Aorta (tissue), 5 donors: ENCODE measurements at places on chromosomes 6 and 20. TPM values are rescaled to one million over a fixed set of nuclear protein-coding genes. Genes with fewer than 3 reads are reported as not detected.

GRCh38 chr20:49579874-49580812, 12.2 kb upstream of the PTGIS start:
- H3K4me1 ChIP-seq = peaks cover 8% of the 10 kb centered on the region
- DNase-seq = peak; percentile 61
- H3K36me3 ChIP-seq = no peaks in the 10 kb centered on the region
- H3K27me3 ChIP-seq = no peaks in the 10 kb centered on the region

GRCh38 chr6:125798734-125799508, 8.2 kb downstream of the NCOA7 start:
- H3K4me3 ChIP-seq = no peak overlapping the region
- peaks cover 3% of the 10 kb centered on the region for H3K4me1 ChIP-seq
- H3K27ac ChIP-seq = peak overlapping the region; percentile 25

Gene MLIP
- 2.2 TPM for total RNA-seq

- no peaks in the 10 kb centered on the region for H3K36me3 ChIP-seq
- no peak overlapping the region for H3K27ac ChIP-seq
- H3K27me3 ChIP-seq = no peaks in the 10 kb centered on the region
Measured at GRCh38 chr6:14593286-14593685, 475.7 kb downstream of the CD83 start.

GRCh38 chr6:99612551-99613408, 6.1 kb downstream of the PRDM13 start:
- H3K27ac ChIP-seq = no peak overlapping the region
- H3K27me3 ChIP-seq = peaks cover 3% of the 10 kb centered on the region
- DNase-seq = no peak
- H3K36me3 ChIP-seq = no peaks in the 10 kb centered on the region
- no peaks in the 10 kb centered on the region for H3K4me1 ChIP-seq

DNA sequence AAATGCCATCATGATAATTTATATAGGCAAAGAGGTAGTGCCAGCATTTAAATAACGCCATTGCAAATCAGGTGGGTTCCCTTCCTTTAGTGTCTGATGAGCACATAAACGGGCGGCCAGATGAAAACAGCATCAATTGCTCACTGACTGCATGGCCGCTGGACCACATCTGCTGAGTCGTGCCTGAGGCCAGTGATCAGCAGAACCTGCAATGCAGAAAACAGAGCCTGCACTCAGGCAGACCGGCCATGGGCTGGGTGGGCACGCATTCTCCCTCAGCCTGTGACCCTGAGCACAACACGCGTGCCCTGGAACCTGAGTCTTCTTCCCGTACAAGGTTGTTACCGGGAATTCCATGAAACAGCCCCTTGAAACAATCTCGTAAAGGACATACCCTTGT, 144.0 kb upstream of the THBS2 start:
- DNase-seq = no peak
- H3K27me3 ChIP-seq = no peaks in the 10 kb centered on the region
- H3K36me3 ChIP-seq = no peaks in the 10 kb centered on the region
- H3K27ac ChIP-seq = no peak overlapping the region
- no peaks in the 10 kb centered on the region for H3K4me1 ChIP-seq

DNA sequence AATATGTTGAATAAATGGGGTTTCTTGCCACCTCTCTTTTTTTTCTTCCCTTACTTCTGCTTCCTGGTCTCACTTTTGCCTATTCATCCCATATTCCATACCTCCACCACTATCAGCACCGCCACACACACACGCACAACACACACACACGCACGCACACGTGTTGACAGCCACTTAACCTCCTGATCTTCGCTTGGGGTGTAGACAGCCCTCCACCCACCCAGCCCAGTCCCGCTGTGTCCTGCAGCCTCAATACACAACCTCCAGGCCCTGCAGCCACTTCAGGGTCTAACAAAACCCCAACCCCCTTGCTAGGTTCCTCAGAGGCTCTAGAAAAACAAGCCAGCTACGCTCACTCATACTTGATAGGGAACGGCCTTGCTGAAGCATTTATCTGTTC, 72.3 kb downstream of the LINC00237 start:
- no peak overlapping the region for H3K27ac ChIP-seq
- DNase-seq = no peak
- no peaks in the 10 kb centered on the region for H3K27me3 ChIP-seq
- H3K4me1 ChIP-seq = no peaks in the 10 kb centered on the region
- H3K4me3 ChIP-seq = no peak overlapping the region

Gene ANKRD6
- 38.3 TPM for total RNA-seq

Gene MYLK4
- total RNA-seq = 1.7 TPM

DNA sequence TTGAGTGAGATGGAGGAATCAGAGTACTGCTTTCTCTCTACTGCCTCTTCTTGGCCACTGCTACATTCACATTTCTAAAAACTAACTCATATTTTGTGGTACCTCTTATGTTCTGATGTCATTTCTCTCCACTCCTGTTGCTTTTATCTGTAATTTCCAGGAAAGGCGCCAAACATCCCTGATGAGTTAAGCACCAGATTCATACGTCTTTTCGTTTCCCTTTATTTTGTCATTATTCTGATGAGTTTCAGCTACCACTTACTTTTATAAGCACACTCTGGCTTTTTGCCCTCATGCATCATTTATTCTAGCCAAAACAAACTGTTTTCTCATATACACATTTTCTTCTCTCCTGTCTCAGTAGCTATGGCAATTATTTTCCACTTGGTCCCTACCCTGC, 680.0 kb downstream of the RNF144B start:
- H3K4me1 ChIP-seq = no peaks in the 10 kb centered on the region
- H3K36me3 ChIP-seq = no peaks in the 10 kb centered on the region
- no peak overlapping the region for H3K27ac ChIP-seq
- H3K4me3 ChIP-seq = no peak overlapping the region

Gene C6orf136
- 9.7 TPM for total RNA-seq

DNA sequence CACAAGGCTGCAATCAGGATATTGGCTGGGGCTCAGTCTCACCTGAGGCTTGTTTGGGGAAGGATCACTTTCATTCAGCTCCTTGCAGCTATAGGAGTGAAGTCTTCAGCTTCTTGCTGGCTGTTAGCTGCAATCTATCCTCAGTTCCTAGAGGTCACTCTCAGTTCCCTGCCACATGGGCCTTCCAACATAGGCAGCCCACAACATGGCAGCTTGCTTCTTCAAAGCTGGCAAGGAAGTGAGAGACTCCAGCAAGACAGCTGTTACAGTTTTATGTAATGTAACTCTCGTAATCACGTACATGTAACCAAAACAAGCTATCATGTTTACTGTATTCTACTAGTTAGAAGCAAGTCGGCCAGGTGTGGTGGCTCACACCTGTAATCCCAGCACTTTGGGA, 226.9 kb downstream of the CDC5L start:
- no peak overlapping the region for H3K4me3 ChIP-seq
- no peaks in the 10 kb centered on the region for H3K36me3 ChIP-seq
- DNase-seq = no peak
- no peaks in the 10 kb centered on the region for H3K4me1 ChIP-seq
- H3K27ac ChIP-seq = no peak overlapping the region

Gene DAAM2
- total RNA-seq = 61.5 TPM

GRCh38 chr20:7085467-7085866, 318.0 kb downstream of the BMP2 start:
- H3K36me3 ChIP-seq = no peaks in the 10 kb centered on the region
- no peaks in the 10 kb centered on the region for H3K4me1 ChIP-seq
- no peak overlapping the region for H3K27ac ChIP-seq
- DNase-seq = no peak

- no peaks in the 10 kb centered on the region for H3K4me1 ChIP-seq
- no peak overlapping the region for H3K4me3 ChIP-seq
- no peaks in the 10 kb centered on the region for H3K27me3 ChIP-seq
Measured at GRCh38 chr20:56616716-56617115, 12.4 kb upstream of the TFAP2C start.

GRCh38 chr6:55617272-55617671, 38.3 kb upstream of the HMGCLL1 start:
- no peaks in the 10 kb centered on the region for H3K4me1 ChIP-seq
- no peak overlapping the region for H3K27ac ChIP-seq
- no peak for DNase-seq
- H3K27me3 ChIP-seq = no peaks in the 10 kb centered on the region

DNA sequence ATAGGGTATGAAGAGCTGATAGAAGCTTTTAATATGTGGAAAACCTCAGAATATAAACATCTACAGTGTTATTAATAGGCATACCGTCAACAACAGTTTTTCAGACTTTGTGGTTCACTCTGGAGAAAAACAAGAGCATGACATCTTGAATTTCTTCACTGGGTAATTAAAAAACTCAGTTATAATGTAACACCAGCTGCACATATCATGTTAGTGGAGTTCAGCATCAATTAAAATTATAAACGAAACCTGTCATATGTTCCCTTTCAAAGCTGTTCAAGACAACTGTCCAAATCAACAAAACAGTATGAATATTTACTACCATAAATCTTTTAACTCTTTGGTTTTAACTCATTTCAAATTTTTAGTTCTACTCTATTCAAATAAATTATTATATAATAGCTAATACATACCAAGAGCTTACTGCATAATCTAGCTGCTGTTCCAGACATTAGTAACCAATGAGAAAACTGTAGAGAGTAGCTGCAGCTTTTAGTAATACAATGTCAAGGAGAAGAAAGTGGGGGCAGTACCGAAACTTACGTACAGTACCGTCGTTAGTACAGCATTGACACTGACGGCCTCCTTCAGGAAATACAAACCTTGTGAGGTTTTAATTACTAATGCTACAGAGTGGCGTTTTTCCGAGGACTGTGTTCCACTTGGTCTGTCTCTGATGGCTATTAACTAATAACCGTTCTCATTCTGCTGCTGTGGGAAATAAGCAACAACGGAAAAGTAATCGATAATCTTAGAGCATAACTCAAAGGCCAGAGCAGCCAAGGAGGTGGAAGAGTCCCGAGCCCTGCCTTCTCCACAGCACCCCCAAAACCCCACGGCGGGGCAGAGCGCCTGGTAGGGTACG, 532 bp upstream of the PM20D2 start:
- DNase-seq = no peak
- H3K27me3 ChIP-seq = no peaks in the 10 kb centered on the region
- peak overlapping the region; percentile 69 for H3K4me3 ChIP-seq

DNA sequence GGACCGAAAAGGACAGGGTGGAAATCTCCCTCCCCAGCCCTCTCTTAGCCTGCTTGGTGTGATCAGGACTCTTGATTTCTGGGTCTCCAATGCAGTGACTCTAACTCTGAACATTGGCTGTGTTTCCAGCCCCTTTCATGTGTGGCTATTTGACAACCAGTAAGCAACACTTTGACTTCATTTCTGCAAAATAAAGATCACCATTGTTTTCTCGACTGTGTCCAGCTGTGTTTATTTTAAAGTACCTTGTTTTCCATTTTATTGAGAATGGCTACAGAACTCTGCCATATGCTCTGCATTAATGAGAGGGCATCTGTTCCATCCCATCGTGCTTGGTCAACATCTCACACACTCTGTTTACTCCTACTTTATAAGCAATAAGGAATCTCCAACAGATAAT, 60.9 kb upstream of the TAGAP start:
- no peaks in the 10 kb centered on the region for H3K36me3 ChIP-seq
- no peak for DNase-seq
- H3K4me1 ChIP-seq = no peaks in the 10 kb centered on the region
- no peak overlapping the region for H3K4me3 ChIP-seq
- no peak overlapping the region for H3K27ac ChIP-seq

Gene SMIM29
- total RNA-seq = 14.0 TPM

GRCh38 chr20:37525810-37526209, 1.9 kb downstream of the BLCAP start:
- H3K4me1 ChIP-seq = peaks cover 3% of the 10 kb centered on the region
- no peak overlapping the region for H3K4me3 ChIP-seq
- DNase-seq = no peak
- no peak overlapping the region for H3K27ac ChIP-seq
- no peaks in the 10 kb centered on the region for H3K27me3 ChIP-seq

GRCh38 chr6:72816022-72816421, 194.2 kb downstream of the KCNQ5 start:
- H3K36me3 ChIP-seq = no peaks in the 10 kb centered on the region
- DNase-seq = no peak
- H3K27ac ChIP-seq = no peak overlapping the region

DNA sequence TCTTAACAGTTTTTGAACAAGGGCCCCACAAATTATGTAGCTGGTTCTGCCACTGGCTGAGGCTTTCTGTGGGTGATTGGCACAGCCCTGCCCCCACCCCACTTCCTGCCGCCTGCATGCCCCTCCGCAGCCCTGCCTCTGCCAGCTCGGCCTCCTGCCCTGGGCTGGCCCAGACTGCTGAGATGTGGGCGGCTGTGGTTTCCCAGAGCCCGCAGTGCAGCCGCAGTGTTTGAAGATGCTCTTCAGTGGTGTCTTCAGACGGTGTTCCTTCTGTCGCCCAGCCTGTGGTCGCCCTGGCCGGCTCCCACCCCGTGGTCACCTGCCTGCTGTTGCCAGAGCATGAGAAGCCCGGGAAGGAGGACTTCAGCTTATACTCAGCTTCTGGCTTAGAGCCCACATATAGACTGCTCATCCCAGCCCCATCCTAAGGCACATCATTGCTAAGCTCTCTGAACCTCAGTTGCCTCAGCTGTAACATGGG, 154.3 kb downstream of the VEGFA start:
- no peaks in the 10 kb centered on the region for H3K4me1 ChIP-seq
- H3K27me3 ChIP-seq = no peaks in the 10 kb centered on the region
- no peak overlapping the region for H3K4me3 ChIP-seq
